Glomerular endothelial cell (primary cell): ENCODE measurements at places on chromosomes 16 and 17. TPM values are rescaled to one million over a fixed set of nuclear protein-coding genes. Genes with fewer than 3 reads are reported as not detected.

- DNase-seq, result no peak
Observed at GRCh38 chr16:27080895-27081294, 14.2 kb downstream of the C16orf82 start.

GRCh38 chr17:77637818-77638575 lies 320.5 kb upstream of the TNRC6C start:
- no peak for DNase-seq

DNA sequence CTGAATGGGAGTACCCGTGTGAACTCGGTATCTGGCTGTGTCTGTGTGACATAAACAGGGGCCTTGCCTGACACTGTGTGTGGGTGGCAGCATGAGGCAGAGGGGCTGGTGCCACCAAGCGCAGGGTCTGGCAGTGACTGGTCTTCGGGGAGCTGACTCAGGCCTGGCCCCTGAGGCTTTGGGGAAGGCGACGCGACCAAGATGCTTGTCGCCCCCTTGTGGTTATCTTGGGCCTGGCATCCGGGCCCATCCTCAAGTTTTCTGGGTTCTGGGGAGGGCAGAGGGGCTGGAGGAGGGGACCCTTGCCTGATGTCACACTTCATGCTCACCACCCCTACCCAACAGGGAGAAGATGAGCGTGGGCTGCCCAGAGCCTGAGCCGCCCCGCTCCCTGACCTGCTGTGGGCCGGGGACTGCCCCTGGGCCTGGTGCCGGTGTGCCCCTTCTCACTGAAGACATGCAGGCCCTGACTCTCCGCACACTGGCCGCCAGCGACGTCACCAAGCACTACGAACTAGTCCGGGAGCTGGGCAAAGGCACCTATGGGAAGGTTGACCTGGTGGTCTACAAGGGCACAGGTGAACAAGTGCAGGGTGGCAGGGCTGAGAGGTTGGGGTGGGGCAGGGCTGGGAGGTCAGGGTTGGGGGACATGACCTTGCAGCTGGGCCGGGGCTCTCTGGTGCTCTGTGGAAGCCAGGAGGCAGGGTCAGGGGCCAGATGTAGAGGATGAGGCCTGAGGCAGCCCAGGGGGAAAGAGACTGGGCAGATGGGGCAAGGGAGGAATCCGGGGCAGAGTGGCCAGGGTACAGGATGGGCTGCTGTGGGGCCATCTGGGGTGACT lies 24.9 kb downstream of the SBK1 start:
- no peak for DNase-seq

DNA sequence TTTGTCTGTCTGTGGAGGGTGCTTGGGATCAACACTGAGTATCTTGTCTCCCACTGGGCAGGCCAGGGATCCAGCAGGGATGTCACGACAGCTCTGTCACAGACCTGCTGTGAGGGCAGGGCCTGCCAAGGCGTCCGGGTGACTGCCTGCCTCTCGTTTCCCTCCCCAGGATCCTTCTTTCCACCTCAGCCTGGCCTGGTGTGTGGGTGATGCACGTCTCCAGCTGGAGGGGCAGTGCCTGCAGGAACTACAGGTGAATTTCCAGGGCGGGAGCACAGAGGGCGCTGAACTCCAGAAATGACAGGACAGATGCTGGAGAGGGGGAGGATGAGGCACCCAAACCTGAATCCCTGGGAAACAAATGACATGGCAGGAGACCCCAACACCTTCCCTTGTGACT lies 6.8 kb upstream of the MMP15 start:
- DNase-seq, result no peak

GRCh38 chr16:27539636-27540035 lies 10.1 kb downstream of the GTF3C1 start:
- DNase-seq, result no peak

KRTAP4-1 gene
- total RNA-seq, result not detected in 2 replicates

FBXW10 gene
- total RNA-seq, result not detected in 2 replicates

- no peak for DNase-seq
Observed at GRCh38 chr16:81861503-81861902, 82.4 kb downstream of the PLCG2 start.

- no peak for DNase-seq
Observed at GRCh38 chr17:80005360-80006338, 30.0 kb downstream of the TBC1D16 start.

- DNase-seq, result no peak
Observed at GRCh38 chr16:19396555-19397011, 21.1 kb upstream of the TMC5 start.

GRCh38 chr17:34464812-34465211 lies 101.8 kb upstream of the CCL1 start:
- DNase-seq, result no peak

PRSS27 gene
- 0.05 and 1.1 TPM in 2 replicates for total RNA-seq

KRT16 gene
- not detected in 2 replicates for total RNA-seq

BIRC5 gene
- 13.9 and 16.1 TPM in 2 replicates for total RNA-seq

DNA sequence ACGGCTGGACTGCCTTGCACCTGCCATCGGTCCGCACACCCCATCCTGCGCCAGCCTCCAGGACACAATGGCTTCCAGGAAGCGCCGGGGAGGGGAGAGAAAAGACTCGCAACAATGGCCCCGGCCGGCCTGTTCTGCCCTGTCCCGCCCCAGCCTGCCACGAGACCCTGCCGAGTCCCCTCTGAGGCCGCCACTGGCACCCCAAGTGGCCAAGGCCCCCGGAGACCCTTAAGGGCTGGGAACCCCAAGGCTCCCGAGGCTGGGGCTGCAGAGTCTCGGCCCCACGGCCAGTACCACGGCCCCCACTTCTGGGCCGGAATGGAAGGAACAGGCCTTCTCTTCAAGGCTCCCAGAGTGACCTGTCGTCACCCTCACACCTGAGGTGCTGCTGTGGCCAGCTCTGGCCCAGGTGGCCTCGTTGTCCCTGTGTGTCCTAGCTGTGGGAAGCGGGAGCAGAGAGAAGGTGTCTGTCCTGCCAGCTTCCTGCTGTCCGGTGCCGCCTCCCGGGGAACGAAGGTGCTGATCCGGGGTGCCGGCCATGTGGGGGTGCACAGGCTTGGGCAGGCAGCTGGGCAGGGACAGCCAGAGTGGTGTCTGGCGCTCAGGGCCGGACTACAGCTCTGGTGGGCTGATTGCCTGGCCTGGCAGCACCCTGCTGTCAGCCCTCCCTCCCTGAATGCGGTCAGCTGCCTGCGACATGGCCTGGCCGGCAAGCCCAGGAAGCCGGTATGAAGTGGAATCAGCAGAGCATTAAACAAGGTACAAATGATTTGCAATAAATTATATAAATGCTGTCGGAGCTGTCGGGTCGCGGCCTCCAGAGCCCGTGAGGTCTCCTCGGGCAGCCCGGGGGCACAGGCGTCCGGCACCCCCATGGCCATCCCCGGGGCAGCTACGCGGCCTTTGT lies 8.2 kb upstream of the CACNA1H start:
- no peak for DNase-seq

- DNase-seq, result no peak
Observed at GRCh38 chr17:64773836-64774761, 112.0 kb upstream of the SMURF2 start.

ZP2 gene
- total RNA-seq, result not detected in 2 replicates

- DNase-seq, result no peak
Observed at GRCh38 chr17:46191322-46192188, 1.7 kb downstream of the KANSL1 start.

GRCh38 chr16:58518083-58518979 lies 3.0 kb downstream of the SETD6 start:
- no peak for DNase-seq

DNA sequence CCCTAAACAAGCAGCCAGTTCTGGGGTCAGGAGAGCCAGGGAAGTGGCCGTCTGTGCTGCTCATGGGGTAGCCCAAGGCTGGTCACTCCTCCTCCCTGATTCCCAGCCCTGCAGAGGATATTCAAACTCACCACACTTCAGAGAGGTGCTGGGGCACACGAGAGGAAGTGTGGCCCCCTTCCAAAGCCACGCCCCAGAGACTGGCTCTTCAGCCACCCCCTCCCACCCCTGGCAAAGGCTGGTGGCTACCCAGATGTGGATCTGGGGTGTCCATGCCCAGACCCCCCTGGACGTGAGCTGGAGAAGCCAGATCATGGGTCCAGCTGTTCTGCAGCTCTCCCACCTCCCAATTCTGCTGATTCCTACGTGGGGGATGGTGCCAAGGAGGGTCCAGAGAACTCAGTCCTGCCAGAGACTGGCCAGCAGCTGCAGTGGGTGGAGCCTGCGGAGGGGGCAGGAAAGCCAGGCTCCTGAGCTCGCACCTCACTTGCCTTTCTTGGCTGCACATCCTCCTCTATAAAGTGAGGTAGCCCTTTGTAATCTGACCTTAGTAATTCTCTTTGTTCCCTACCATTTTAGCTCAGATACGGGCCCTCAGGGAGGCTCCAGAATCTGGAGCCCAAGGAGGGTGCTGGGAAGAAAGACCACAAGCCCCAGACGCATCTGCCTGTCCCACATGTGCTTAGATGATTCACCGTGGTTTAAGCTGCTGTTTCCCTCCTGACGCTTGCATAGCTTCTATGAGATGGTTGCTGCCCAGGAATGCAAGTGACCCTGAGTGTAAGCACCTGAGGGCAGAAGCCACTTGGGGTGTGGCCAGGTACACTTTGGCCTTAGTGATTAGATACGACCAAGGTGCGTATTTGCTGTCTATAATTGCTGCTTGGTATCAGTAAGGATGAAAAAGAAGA lies 15.3 kb downstream of the SDK2 start:
- no peak for DNase-seq

- no peak for DNase-seq
Observed at GRCh38 chr16:46853713-46854443, 22.9 kb upstream of the C16orf87 start.

DNA sequence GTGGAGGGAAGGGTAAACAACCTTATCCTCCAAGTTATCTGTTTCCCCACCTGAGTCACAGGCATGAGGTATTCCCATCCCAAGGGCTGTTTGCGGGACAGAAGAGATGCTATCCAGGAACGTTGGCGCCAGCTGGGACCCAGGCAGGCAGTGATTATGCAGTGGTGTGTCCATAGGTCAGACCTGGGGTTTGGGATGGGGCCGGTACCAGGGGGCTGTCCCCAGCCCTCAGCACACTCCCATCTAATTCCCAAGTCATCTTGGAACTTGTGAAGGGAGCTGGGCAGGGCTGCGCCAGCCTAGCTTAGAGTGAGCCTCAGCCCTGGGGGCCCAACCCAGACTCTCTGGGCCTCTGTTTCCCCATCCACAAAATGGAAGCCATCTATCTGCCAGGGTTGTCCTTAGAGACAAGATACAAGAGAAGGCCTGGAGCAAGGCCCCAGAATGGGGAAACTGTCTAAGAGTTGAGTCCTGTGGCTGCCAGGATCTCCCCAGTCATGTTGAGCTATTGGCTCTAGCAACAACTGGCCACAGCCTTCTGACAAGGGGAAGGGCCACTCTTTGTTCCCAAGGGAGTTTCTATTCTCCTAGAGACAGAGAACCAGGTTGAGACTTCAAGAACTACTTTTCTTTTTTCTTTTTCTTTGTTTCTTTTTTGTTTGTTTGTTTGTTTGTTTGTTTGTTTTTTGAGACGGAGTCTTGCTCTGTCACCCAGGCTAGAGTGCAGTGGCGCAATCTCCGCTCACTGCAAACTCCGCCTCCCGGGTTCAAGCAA lies 9.8 kb upstream of the JUP start:
- no peak for DNase-seq

DNA sequence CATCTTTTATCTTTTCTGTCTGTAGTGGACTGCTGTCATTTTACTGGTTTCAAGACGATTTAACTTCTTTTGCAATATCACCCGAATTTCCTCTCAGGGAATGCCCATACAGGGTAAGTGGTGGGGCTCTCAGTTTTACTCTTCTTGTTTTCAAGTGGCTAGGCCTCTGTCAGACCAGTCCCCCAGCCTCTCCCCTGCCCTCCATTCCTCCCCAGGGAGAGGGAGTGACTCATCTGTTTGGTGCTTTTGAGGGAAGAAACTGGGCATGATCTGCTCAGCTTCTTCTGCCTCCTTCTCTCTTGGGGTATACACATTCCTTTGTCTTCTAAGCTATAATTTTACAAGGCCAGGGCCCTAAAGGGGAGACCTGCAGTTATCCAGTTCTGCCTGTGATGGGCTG lies 332.0 kb downstream of the CBLN1 start:
- DNase-seq, result no peak

DNA sequence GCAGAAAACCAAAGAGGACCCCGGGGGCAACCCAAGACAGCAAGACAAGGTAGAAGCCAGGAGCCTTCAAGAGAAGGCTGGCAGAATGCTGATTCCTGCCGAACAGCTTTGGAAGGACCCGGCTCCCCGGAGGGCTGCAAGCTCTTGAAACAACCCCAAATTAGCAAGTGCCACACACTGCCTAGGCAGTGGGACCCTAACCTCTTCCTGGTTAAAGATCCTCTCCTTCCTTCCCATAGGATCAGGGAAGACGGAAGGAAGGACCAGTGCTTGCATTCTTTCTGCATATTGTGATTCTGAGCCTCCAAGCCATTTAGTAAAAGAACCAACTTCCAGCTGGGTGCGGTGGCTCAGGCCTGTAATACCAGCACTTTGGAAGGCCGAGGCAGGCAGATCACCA lies 122.0 kb upstream of the AXIN2 start:
- DNase-seq, result no peak
